ENCODE measurements at places on chromosomes 7 and 10.

DNA sequence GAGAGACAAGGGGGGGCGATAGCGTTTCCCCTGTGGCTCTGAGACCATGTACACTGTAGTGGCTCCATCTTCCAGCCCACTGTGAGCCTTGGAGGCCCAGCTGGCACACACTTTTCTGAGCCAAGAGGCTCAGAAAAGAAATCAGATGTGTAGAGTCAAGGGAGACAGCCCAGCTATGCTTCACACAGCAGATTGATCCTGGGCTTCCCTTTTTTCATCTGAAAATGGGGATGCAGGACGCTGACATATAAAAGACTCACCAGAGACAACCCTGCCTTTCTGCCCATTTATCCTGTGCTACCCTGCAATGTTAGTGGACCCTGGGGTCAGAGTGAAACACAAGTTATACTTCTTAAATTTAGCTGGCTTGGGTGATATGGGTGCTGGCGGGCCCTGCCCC, 14.3 kb downstream of the TMEM273 start:
- no peak for DNase-seq

DNA sequence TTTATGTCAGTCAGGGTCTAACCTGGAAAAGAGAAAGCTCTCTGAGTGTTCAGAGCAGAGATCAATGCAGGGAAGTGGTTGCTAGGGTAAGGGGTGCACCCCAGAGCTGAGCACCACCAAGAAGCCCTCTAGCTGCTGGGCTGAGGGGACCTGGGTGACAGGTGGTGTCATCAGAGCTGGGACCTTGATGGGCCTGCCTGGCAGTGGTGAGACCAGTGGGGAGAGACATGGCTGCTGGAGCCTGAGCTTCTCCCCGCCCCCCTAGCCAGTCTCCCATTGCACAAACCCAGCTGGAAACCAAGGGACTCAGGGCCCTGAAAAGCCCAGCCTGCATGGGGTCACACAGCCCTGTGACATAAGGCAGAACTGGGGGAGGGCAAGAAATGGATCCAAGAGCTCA, 49.1 kb upstream of the OSBPL3 start:
- no peak for DNase-seq

DNA sequence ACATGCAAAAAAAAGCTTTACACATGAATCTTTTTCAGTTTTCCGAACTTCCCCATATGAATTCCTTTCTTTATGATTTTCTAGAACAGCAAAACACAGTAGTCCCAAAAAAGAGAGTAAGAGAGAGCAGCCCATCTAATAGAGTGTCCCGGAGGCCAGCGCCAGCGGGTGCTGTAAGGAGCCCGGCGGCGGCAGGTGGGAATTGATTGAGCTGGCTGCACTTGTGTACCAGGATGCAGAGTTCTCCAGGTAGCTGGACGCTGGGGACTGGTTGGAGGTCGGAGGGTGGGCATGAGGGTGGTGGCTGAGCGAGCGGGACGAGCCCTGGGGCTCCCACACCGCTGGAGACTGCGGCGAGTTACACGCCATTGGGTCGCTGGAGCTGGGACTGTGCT, 4.0 kb downstream of the DLX5 start:
- DNase-seq = no peak

- no peak for DNase-seq
These were observed 213.1 kb downstream of the PCDH15 start for GRCh38 chr10:54587971-54588370.

- DNase-seq = no peak
These were observed 26.6 kb upstream of the WNT8B start for GRCh38 chr10:100436255-100436654.

GRCh38 chr7:24019841-24020240, 264.1 kb upstream of the NPY start:
- no peak for DNase-seq
